ENCODE measurements at places on chromosomes 5 and 9. TPM values are rescaled to one million over a fixed set of nuclear protein-coding genes. Genes with fewer than 3 reads are reported as not detected.

Gene AJM1
- 1.1 TPM for total RNA-seq

Gene TAS2R1
- total RNA-seq = not detected

Gene TMEM215
- not detected for total RNA-seq

- DNase-seq = no peak
Measured at GRCh38 chr5:151146061-151146460, 11.5 kb downstream of the ANXA6 start.

- no peak for DNase-seq
Measured at GRCh38 chr5:117880932-117881331, 1107.4 kb downstream of the DTWD2 start.

GRCh38 chr5:84260939-84261338 lies 123.7 kb downstream of the EDIL3 start:
- no peak for DNase-seq

Data from bronchial epithelial cell (primary cell).